Vagina (tissue), 2 donors: ENCODE measurements at places on chromosomes 7 and 10. TPM values are rescaled to one million over a fixed set of nuclear protein-coding genes. Genes with fewer than 3 reads are reported as not detected.

GRCh38 chr10:29839826-29840515 is 205.2 kb upstream of the SVIL start:
- no peak for DNase-seq

DNA sequence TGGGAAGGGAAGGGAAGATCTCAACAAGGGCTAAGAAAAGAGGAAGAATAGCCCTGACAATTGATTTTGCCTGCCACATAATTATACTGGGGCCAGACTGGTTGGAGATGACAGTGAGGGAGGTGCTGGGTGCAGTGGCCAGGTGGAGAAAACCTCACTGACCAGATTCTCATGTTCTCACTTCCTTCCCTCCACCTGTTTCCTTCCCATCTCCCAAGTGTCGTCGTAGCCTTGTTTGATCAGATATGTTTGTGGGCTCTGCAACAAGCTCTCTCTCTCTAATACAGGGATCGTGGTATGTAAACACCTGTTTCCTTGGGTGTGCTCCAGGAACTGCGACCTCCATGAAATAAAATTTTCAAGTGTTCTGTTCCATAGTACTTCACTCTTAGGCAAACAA is 60.2 kb downstream of the VCL start:
- DNase-seq, result no peak

GRCh38 chr7:25196132-25196896 is 32.0 kb downstream of the NPVF start:
- DNase-seq, result no peak

The BEND7 gene
- total RNA-seq, result 16.2 TPM

The MYL7 gene
- total RNA-seq, result not detected

The ZNF853 gene
- 14.0 TPM for total RNA-seq

The SPAM1 gene
- total RNA-seq, result not detected

The VOPP1 gene
- 26.3 TPM for total RNA-seq

The AOAH gene
- 7.4 TPM for total RNA-seq

The SRGN gene
- 117 TPM for total RNA-seq

The SPDYE2B gene
- not detected for total RNA-seq
